ENCODE measurements at places on chromosomes 5 and 9.

DNA sequence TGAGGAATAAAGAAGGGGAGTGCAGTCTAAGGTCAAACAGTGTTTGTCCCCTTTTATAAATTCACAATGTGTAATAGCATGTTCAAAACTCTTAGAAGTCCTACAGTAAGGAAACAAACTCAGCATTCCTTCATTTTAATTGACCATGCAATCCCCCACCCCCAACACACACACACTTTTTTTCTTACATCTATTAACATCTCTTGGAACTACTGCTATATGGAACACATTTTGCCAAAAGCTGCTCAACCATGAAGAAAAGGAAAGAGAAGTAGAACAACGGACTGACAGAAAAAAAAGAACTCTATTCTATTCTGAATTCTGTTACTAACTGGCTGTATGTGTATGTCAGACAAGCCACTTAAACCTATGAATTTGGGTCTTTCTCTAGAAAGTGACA is 2.8 kb upstream of the CTNNAL1 start:
- DNase-seq, result no peak

GRCh38 chr5:15798006-15798405 is 298.0 kb downstream of the FBXL7 start:
- DNase-seq, result no peak

GRCh38 chr5:90095292-90096060 is 314.1 kb downstream of the CETN3 start:
- DNase-seq, result no peak

DNA sequence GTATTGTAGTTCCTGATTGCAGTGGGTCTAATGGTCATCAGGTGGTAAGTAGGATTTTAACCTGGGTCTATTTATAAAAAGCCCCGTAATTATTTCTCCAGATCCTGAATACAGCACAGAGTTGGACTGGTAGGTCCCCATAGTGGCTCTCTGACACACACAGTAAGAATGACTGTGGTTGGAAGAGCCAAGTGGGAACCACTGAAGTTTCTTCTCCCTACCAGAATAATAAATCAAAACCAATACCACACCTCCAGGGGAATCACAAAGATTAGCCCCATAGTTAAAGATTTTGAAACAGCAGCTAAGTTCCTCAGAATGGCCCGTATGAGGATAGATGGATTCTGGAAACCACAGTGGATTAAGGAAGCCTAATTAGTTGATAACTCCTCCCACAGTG is 68.4 kb upstream of the ZFR start:
- no peak for DNase-seq
